ENCODE measurements at places on chromosomes 12 and 14.

DNA sequence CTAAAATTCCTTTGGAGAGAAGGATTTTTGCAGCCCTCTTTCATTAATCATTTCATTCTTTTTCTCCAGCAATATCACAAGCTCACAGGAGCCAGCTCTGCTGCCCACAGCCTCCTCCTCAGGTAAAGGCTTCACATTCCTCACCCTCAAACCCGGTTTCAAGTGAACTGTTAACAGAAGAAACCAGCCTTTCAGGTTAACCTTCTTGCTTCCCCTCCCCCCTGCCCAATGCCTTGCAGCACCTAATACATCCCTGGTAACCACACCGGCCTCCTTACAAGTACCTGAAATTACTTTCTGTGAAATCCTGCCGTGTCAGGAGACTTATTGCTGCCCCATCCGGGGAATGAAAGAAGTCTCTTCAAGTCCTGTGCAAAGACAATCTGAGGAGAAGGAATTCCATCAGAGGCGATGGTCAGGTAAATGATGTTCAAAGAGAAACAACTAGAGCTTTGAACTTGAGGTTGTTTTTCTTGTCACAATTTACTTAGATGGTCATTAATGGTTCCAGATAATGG is 111.2 kb downstream of the MYRFL start:
- no peak for DNase-seq

DNA sequence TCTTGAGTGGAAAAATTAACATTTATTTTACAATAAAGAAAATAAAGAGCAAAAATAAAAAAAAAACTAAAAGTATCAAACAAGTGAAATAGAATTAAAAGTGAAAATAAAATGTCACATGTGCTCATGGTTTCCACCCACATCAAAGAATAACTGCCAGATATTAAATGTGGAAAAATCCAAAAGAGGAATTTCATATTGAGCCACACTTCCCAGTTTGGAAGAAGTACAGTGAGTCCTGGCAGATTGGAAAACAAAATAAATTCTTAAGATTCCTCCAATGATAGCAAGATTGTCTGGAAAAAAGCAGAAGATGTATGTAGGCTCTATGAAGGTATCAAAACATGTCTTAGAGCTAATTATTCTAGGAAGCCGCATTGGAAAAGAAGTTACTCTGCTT is 1019.5 kb downstream of the SLC6A15 start:
- no peak for DNase-seq

- no peak for DNase-seq
These were observed 41.9 kb downstream of the ATP23 start for GRCh38 chr12:57983146-57983857.

GRCh38 chr14:76924371-76925096 is 98.3 kb downstream of the LRRC74A start:
- DNase-seq: no peak

GRCh38 chr12:112167718-112168525 is 42.6 kb downstream of the TRAFD1 start:
- no peak for DNase-seq

DNA sequence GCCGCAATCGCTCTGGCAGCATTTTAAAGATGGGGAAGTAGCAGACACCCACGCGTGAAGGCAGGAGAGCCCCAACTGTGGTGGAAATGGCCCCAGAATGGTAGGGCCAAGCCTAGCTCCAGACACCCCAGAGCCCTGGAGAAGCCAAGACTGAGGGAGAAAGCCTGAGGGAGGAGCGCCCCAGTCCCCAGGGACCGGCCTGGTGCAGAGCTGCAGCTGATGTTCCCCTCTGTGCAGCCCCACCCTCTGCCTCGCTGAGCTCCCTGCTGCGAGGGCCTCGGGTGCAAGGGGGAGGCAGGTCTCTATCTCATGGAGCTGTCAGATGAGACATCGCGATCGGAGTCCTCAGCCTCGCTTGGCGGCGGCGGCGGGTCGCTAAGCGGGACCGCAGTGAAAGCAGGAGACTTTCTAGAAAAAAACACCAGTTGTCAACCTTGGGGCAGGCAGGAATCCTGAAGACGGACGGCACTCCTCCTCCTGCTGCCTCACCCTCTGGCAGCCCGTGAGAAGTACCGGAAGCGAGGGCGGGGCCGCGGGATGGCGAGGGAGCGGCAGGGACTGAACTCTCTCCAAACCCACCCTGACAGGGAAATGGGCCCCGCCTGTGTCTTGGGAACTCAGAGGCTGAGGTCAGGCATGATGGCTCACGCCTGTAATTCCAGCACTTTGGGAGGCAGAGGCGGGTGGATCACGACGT is 6.0 kb downstream of the GAPDH start:
- peak; percentile 70 for DNase-seq

DNA sequence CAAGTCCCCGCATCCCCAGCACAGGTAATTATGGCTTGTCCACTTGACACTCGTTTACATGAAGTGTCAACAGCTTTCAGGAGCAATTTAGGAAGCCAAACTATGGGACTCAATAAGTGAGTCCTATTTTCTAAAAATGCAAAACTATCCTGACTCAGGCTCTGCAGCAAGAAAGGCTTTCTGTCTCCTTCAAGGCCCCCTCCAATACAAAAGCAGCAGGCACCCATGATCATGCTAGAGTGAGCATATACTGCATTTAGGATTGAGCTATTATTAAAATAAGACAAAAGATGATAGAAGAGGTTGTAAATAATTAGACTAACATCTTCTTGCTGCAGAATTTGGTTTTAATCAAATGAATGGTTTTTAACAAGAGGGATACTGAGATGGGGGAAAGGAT is 3.2 kb downstream of the SIX6 start:
- no peak for DNase-seq

DNA sequence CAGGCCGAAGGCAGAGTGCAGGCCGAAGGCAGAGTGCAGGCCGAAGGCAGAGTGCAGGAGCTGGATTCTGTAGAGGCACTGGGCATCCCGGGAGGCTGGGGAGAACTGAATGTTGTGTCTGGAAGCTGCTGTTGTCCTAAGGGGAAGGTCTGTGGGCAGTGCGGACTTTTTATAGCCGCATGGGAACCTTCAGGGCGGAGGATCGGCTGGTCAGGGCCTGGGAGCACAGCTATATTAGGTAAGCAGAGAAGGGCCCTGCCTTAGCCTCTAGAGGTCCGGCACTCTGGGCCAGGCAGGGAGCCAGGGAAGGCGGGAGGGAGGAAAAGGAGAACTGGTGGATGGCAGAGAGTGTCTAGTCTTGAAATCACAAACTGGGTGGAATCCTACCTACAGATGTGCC is 14.2 kb downstream of the CABP1 start:
- no peak for DNase-seq

DNA sequence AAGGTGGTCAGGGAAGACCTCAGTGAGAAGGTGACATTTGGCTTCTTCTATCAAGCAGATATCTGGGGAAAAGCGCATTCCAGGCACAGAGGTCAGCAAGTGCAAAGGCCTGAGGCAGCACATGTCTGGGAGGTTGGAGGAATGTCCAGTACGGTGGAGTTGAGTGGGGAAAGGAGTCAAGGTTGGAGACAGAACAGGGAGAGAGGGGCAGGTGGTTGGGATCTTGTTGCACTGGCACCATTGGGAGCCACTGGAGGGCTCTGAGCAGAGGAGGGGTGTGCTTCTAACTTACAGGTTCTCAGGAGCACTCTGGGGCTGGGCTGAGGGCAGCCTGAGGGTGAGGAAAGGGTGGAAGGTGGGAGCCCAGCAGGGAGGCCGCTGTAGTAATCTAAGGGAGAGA is 52.1 kb downstream of the EID3 start:
- DNase-seq: no peak

DNA sequence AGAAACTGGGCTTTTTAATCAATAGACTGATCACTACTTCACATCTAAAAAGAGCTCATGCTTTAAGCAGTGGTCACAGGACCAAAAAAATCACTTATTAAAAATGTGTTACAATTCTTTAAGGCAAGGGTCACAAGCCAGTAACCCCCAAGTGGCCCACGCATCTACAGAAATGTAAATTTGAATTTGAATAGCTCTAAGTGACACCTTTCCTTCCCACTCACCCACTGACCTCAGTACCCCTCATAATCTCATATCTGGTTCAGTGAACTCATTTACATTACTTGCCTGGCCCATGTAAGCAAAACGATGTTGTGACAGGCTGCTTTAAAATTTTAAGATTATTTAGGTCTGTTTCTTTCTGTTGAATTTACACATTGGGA is 27.4 kb downstream of the NELL2 start:
- DNase-seq: no peak

- no peak for DNase-seq
These were observed 27.6 kb downstream of the WSCD2 start for GRCh38 chr12:108156717-108157116.

- no peak for DNase-seq
These were observed 12.5 kb upstream of the INF2 start for GRCh38 chr14:104676694-104677511.

GRCh38 chr14:25041484-25041883 is 8.5 kb downstream of the STXBP6 start:
- DNase-seq: no peak

DNA sequence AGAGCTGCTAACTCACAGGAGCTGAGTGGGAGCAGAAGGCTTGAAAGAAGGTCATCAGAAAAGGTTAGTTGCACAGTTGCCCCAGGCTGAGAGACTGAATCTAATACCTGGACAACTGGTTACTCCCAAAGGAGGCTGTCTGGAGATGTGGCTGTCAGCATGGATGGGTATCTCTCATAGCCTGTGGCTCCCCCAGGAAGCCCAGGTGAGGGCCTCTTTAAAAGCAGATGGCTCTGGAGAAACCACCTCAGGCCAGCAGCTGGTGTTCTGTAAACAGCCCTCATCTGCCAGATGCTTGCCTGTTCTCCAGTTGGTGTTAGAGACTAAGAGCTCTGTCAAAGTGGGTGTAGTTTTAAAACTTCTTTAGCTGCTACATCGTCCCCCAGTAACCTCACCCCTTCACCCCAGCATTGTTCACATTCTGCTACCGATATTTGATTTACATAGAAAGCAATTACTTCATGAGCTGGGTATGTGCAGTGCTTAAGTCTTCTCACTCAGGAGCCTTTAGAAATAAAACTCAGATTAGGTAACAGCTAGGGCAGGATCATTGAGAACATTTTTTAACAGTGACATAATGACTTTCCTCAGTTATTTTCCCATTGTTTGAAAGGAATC is 25.8 kb downstream of the DACT1 start:
- no peak for DNase-seq

- DNase-seq: no peak
These were observed 9.2 kb upstream of the PALS1 start for GRCh38 chr14:67232066-67232465.

GRCh38 chr12:2652401-2653081 is 142.2 kb upstream of the FKBP4 start:
- DNase-seq: no peak

- DNase-seq: no peak
These were observed 24.6 kb downstream of the TPCN1 start for GRCh38 chr12:113245695-113246477.

DNA sequence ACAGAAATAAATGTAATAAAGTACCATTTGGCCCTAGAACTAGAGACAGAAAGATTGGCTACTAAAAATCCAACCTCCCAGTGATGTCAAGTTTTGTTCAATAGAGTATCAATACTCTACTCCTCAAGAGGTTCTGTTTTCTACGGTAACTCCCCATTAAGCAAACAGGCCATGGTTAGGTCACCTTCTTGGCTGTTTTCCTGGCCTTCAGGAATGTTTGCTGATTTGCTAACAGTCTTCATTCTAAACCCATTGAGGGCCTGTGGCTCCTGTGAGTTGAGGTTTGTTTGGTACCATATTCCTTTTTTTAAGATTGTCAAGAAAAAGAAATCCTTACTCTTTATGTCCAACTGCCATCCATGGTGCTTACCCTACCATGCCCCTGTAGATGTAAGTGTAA is 1022.0 kb upstream of the TMEM132C start:
- DNase-seq: no peak

DNA sequence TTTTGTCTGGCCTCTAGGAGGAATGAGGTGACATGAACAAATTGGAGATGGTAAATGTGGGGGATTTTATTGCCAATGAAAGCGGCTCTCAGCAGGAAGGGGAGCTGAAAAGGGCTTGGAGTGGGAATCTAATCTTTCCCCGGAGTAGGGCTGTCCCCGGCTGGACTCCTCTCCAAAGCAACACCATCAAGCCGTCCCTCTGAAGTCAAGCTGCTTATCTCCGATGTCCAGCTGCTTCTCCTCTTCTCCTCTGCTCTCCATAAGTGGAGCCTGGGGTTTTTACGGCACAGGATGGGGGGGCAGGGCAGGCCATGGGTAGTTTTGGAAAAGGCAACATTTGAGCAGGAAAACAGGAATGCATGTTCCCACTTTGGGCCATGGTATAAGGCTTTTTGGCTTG is 113.5 kb downstream of the TMEM132D start:
- no peak for DNase-seq

DNA sequence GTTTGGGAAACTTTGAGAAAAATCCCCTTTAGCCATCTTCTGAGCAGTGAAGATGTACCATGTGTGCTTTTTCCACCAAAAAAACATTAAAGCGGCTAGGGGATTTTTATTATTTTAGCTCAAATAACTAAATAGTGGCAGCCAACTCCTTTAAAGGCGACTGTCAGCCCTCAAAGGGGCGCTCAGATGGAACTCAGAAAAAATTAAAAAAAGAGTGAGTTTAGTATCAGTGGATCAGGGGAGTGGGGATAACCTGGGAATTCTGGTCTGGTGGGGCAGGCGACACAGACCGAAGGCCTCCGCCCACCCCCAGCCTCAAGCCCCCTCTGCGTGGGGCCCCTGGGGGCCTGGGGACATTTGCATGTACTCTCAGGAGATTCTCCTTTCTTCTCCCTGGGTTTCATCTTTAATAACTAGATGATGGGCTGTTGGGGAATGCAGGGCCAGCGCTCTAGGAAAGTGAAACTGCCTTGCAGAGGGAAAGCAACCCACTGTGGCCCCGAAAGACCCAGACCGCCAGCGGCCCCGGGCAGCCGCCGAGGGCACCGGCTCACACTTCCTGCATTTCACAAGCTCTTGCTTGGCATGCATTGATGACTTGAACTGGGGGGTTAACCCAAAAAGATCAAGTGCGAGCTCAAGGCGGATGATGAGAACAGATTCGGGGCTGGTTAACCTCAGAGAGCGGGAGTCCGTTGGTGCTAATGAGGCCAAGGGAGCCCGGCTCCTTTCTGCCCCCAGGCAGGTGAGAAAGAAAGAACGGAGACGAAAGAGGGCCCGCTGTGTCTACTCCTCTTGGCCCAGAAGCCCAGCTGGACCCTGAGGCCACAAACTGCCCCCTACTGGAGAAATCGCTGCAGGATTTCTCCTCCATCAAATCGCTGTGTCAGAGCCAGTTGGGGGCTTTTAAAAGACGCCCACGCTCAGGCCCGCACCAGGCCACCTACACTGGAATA is 7.3 kb upstream of the BATF start:
- peak; percentile 70 for DNase-seq

GRCh38 chr12:131829356-131829747 is 1.2 kb downstream of the MMP17 start:
- no peak for DNase-seq

Data from activated CD4-positive, alpha-beta memory T cell treated with anti-CD3 and anti-CD28 coated beads, Interleukin-2, amount 10 ng/mL, durations not matched to agents 7 days and 5 days (primary cell).